ENCODE measurements at places on chromosomes 4 and X.

DNA sequence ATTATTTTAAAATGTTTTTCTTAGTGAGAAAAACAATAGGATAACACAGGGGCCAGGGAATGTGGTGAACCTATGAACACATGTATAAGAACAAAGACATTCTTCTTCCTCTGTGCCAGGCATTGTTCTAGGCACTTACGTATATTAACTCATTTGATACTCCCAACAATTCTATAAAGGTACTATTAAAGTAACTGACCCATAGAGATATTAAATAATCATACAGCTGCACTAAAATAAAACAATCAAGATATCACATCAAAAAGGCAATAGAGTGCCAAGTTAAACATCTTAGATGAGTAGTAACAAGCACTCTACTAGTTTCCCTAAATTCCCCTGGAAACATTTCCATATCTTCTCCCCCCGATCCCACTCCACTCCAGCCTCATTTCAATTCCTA lies 33.4 kb downstream of the SLC39A8 start:
- no peak for DNase-seq

DNA sequence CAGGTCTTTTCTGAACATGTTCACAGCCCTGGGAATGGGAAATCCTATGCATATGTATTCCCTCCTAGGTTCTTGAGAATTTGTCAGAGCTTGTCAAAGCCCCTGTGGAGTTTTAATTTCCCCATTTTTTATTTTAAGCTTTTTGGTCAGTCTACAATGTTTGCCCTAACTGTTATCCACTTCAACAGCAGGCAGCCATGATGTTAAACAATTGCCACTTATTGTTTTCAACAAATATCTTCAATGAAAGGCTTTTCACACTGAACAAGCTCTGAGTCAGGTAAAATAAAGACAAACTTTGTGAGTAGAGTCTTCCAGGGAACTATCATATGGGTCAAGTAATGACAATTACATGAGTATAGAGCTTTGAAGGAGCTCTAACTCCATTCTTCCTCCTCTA lies 25.0 kb upstream of the ATP1B4 start:
- no peak for DNase-seq

- peak; percentile 54 for DNase-seq
Observed at GRCh38 chrX:148500423-148501385, at the start of gene AFF2. TSS of gene AFF2 (plus strand) at chrX:148500617. CDS start at chrX:148501098, 481 bp downstream.

GRCh38 chr4:1155314-1155713 lies 17.1 kb downstream of the SPON2 start:
- DNase-seq = no peak

DNA sequence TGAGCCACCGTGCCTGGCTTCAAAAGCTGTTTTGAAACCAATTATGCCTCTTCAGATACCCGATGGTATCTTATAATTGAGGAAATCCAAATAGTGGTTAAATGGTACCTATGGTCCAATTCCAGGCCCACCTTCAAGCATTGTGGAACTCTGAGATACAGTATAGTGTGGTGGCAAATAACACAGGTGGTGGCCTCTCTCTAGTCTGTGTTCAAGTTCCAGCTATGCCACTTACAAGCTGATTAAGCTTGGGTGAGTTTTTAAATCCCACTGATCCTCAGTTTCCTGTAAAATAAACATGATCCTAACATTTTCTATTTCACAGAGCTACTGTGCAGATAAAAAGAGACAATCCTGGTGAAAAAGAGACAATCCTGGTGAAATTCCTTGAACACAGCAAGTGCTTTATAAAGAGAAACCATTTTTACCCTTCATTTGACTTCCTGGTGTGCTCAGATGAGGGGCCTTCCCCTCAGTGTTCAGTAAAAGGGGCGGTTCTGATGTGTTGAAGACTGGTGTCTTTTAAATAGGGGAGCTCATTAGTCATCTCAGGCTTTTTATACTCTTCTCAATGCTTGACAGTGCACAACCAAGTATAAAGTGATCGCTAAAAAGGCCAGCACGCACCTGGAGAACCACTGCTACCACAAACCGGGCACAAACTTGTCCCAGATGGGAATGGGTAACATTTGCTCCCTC lies 30.8 kb upstream of the CD40LG start:
- DNase-seq = no peak

DNA sequence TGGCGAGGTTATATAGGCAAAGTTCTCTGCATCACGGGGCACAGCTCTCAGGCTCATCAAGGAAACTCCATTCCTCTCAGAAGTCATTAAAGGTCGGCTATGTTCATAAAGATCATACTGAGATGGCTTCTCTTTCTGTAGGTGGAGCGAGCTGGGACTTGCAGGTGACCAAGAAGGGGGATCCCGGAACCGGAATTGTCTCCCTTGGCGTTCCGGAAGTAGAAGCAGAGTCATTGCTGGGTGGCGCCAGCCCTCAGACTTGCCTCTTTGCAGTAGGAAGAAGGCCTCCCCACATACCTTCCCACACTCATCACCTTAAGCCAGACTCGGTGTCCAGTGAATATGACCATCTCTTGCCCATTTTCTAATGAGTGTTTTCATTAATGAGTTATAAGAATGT lies 17.9 kb upstream of the HPGD start:
- DNase-seq = no peak

DNA sequence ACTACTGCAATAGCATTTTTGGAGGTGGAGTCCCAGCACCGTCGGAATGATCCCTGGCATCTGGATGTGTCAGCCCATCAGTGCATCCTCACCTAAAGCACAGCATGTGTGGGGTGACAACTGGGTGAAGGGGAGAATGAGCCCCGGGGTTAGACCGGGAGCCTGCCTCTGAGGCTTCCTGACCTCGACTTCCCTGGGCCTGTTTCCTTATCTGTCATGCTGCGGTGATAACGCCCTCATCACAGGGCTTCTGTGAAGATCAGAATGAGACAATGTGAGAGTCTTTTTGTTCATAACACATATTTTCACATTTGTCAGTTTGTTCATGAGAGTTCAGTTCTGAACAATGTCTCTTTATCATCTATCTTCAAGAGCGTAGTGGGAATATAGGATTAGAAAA lies 31.1 kb upstream of the PDLIM3 start:
- DNase-seq = no peak

DNA sequence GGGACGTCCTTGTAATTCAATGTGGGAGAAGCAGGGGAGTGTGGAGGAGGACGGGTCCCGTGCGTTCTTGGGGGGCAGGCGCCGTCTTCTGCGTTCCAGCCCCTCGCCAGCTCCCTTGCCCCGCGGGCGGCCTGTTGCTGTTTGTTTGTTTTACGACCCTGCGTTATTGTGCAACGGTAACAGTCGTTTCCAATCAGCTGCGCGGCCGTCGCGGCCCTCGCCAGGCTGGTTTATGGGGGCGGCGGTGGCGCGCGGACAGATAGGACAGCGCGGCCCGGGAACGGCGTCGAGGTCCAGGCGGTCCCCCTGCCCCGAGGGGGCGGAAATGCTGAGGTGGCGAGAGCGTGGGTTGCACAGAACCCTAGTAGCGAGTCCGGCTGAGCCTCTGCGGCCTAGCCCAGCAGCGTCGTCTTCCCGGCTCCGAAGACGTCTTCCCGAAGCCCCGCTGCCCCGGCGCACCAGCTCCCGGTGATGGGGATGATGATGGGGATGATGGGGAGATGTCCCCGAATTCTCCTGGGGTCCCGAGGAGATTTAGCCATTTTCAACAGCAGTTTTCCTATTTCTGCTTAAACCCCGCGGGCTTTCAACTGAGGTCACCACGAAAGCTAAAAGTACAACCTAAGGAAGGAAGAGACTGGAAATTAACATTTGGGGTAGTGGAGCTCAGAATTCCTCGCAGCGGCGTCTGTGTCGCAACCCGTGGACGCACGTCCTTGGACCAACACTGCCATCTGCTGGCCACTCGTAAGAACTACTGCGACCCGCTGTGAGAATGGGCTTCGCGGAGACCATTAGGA lies 4.8 kb downstream of the PDGFRA start:
- peak; percentile 88 for DNase-seq

DNA sequence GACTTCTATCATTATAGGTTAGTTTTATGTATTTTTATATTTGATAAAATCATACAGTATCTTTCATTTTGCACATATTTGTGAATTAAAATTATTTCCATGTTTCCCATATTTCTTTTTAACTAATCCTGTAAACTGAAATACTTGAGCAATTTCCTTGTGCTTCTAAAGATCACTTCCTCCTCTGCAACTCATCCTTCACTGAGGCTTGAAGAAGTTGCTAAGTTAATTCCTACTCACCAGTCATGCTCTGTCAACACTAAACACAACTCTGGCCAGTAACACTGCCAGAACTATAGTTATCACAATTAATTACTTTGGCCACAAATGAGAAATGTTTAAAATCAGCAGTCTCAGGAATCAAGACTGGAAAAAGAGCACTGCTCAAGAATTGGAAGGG lies 6.7 kb downstream of the SPATA4 start:
- DNase-seq = peak; percentile 10

DNA sequence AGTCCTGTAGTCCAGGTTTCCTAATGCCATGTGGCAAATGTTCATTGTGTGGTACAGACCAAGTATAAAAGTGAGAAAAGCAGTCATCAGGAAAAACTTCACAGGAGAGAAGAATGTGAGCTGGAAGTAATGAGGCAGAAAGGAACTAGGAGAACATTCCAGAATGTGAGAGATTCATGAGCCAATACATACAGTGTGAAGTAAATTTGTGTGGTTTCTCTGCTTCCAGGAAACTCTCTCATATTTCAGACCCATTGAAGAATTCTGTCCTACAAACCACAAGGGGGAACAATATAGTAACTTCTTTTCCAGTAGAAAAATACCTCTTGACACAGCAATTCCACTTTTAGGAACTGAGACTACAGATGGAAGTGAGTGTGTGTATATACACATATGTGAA lies 136.5 kb downstream of the RNF150 start:
- peak; percentile 5 for DNase-seq

- no peak for DNase-seq
Observed at GRCh38 chr4:77037736-77038135, 38.1 kb downstream of the CCNI start.

GRCh38 chrX:25191403-25191802 lies 175.6 kb upstream of the ARX start:
- no peak for DNase-seq
